ENCODE measurements at places on chromosomes 2 and 18. TPM values are rescaled to one million over a fixed set of nuclear protein-coding genes. Genes with fewer than 3 reads are reported as not detected.

The LYPD1 gene
- not detected for total RNA-seq

The LRRC30 gene
- total RNA-seq = not detected

The FEV gene
- total RNA-seq = not detected

The NPPC gene
- not detected for total RNA-seq

Data from MCF 10A (cell line).